Activated CD8-positive, alpha-beta memory T cell treated with anti-CD3 and anti-CD28 coated beads, Interleukin-2, amount 50 U/mL, for 4 hours (primary cell): ENCODE measurements at places on chromosomes 2 and 18.

GRCh38 chr18:56823986-56824565 lies 172.9 kb downstream of the WDR7 start:
- DNase-seq, result no peak

DNA sequence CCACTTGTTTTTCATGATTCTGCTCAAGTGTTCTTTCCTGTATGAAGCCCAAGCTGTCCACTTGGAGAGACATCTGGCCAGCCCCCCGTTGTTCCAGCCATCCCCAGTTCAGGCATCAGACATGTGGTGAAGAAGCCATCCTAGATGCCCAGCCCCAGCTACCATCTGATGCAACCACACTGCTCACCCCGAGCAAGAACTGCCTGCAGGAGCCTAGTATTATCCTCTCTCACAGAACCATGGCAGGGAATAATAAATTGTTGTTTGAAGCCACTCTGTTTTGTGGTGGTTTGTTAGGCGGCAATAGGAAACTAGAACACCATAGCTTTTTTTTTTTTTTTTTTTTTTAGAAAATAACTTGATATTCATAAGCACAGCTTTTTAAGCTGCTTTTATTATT lies 19.5 kb upstream of the DARS1 start:
- DNase-seq, result no peak

GRCh38 chr2:30716123-30716900 lies 90.9 kb downstream of the CAPN13 start:
- no peak for DNase-seq

GRCh38 chr2:196341277-196341841 lies 170.0 kb upstream of the STK17B start:
- no peak for DNase-seq

GRCh38 chr2:54605836-54606235 lies 117.6 kb upstream of the EML6 start:
- no peak for DNase-seq

DNA sequence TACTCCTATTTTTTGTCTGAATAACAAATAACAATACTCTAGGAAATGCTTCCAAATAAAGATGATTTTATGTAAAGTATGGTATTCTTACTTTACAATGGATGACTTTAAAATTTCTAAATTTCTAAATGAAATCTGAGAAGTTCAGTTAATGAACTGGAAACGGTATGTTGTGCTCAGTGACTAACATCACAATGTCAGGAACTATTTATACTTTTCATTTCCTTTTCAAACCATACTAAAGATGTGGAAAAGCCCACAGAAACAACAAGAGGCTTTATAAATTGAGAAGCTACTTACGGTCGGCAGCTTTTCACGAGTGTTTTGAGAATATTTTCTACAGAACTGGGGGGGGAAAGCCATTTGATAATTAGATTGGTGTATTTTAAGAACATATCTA lies 31.1 kb downstream of the PSME4 start:
- no peak for DNase-seq

DNA sequence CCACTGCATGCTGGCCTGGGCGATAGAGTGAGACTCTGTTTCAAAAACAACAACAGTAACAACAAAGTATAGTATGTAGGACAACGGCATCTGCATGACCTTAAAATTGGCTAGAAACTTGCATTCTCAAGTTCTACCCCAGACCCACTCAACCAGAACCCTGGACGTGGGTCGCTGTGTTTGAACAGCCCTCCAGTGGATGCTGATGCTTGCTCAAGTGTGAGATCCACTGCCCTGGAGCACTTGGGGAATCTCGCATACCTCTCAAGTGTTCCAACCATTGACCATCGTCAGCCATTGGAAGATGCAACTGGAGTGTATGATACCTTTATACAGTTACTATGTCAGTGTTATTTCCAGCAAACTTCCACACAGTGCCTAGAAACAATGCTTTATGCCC lies 435.9 kb downstream of the DCDC2C start:
- DNase-seq, result no peak

DNA sequence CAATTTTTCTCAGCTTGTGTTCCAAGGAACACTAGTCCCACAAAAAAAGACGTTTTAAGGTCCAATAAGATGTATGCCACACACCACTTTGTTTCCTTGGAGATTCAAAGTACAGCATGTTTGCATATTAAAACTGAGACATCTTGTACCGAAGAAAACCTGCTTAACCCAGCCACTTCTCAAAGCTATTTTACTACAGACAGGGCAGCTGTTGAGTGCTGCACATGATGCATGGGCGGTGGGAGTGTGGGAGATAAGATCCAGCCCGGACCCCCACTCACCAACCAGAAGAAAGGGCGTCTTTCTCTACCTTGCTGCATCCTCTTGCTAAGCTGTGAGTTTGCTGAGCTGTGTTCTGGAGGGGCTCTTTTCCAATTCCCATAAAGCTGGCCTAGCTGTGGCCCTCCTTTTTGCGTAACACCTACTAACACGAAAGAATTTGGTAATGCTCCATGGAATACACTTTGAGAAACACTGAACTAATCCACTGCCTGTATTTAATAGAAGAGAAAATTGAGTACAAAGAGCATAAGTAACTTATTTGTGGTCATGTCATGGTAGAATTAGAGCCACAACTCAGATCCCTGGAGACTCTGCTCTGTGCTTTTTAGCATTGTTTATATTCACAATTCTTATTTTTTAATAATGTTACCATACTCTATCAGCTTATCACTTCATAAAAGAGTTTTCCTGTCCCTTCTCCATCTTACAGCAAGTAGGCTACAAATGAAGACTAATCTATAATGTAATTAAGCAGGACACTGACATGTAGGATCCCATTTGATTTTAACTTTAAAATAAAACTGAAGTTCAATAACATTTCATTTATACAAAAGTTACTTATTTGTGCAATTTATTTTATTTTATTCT lies 90.0 kb downstream of the PLEKHM3 start:
- no peak for DNase-seq

- DNase-seq, result no peak
Measured at GRCh38 chr2:9807555-9808305, 35.5 kb upstream of the TAF1B start.

DNA sequence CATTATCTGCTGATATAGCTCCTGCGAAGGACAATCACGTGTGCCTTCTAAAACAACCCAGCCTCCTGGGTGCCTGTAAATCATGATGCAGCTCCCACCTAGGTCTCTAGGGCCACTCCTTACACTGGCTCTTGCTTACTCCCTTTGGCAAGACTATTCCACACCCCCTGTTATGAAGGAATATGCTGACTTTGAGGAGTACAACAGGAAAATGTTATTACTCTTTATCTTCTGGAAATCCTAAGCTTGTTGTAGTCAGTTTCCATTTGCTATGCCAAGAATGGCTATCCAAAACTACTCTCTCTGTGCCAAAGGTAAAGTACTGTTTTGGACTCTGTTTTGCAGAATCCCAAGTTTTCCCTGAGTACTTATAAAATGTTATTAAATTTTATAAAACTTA lies 7.7 kb downstream of the SGO2 start:
- no peak for DNase-seq

DNA sequence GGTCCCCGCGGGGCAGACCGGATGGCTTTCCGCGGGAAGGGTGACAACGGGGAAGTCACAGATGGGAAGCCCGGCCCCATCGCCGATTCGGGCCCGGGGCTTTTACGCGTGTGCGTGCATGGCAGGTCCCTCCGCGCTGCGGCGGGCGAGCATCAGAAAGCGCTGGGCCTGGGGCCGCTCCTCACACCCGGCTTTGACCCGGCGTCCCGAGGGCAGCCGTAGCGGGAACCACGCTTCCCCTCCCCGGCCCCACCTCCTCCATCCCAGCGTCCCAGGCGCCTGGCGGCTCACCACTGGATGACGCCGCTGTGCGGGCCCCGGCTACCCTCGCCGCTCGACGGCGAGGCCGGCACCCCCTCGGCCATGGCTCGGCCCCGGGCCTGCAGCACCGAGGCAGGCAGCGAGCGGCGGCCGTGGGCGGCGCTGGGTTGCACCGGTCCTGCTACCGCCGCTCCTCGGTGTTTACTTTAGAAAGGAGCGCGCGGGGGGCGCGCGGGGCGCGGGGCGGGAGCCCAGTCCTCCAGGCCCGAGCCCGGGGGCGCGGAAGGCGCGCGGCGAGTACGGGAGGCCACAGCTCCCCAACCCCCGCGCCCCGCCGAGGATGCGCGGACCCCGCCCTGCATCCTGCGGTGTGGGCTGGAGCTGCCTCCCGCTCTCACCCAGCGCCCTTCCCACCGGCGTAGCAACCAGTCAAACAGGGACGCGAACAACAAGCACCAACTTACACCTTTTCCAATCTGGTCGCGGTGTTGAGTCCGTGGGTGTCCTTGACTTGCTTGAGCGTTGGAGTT lies 806 bp downstream of the RFX8 start:
- peak; percentile 25 for DNase-seq

GRCh38 chr2:75012080-75012479 lies 53.6 kb downstream of the POLE4 start:
- no peak for DNase-seq

DNA sequence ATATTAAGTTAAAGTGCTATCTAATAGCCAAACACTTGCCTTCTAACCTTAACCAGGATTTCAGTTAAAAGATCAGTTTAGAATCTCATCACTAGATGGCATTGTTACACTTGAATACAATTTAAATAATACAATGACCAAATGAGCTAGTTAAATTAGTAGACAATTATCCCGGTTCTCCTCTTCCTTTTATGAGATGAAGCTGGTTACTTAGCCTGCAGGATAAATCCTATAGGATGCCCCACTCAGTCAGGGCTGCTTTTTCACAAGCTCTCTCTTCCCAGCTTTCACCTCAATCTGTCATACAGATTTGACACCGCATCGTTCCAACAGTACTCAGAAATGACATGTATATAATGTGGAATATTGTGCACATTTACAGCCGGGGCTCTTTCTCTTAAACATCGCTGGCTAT lies 678.8 kb downstream of the KCNJ3 start:
- no peak for DNase-seq

DNA sequence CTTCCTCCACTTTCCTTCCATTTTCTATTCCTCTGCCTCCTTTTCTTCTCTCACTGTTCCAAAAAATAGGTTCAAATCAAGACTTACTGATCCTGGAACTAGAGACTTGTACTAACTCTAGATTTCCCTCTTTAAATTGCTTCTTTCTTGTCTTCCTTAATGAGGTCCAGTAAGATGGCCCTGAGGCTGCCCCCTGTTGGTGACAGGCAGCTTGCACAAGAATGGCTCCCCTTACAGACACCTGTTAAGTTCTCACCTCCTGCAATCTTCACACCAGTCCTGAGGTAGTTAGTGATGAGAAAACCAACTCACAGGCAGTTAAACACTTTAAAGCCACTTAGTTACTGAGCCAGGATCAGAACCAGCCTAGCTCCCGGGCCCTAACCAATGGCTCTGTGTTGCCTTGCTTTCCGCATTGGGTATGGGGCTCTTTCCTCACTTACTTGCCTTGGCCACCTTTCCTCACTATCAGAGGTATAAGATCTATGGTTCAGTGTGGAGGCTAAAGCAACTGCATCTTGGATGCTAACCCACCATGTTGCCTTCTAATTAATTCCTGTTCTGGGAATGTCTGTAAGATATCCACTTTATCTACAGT lies 130.6 kb downstream of the AKAIN1 start:
- no peak for DNase-seq

DNA sequence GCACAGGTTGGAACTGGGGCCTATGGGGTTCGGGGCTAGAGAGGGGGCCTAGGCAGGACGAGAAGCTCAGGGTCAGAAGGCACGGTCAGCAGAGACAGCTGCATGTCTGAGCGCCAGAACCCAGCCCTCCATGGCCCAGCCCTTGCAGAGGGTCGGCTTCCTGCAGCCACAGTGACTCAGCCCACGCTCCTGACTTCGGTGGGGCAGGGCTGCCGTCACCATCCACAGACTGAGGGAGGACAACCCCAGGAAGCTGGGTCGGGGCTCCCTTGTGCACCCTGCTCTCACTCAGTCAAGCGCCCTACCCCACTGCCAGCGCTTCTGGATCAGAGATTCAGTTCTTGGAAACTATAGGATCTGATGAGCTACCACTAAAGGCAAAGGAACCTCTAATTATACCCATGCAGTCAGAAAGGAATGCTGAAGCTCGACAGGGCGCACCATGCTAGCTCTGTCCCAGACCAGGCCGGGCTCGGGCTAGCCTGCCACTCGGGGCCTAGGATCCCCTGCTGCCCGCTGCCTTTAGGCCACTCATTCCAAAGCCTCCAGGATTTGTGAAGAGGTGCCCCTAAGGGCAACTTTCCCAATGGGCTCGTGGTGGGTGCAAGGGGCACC lies 3.0 kb downstream of the ACTR1B start:
- no peak for DNase-seq

DNA sequence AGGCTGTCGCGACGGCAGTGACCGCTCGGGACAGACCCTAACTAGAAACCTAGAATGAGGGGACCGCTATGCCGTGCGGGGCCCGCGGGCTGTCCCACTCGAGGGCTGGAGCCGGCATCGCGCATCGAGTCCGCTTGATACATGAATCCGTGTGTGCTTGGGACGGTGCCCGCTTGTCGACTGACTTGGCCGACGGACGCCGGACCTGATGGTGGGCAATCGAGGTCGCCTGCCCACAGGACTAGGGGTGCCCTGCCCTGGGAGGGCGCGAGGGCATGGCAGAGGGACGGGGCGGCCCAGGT lies 749 bp upstream of the PTMA start:
- DNase-seq, result no peak

DNA sequence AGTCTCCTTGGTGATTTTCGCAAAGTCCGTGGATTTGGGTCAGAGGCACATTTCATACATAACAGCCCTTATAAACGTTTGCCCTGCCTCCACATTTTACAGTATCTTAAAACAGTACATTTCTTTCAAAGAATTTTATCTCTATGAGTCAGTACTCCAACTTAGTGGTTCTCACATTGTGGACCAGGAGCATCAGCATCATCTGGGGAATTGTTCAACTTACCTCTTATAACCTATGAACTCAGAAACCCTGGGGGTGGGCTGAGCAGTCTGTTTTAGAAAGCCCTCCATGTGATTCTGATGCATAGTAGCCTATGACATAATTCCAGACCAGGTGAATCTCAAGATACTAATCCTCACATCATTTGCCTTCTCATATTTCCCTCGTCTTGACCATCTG lies 12.4 kb downstream of the SUPT7L start:
- no peak for DNase-seq

DNA sequence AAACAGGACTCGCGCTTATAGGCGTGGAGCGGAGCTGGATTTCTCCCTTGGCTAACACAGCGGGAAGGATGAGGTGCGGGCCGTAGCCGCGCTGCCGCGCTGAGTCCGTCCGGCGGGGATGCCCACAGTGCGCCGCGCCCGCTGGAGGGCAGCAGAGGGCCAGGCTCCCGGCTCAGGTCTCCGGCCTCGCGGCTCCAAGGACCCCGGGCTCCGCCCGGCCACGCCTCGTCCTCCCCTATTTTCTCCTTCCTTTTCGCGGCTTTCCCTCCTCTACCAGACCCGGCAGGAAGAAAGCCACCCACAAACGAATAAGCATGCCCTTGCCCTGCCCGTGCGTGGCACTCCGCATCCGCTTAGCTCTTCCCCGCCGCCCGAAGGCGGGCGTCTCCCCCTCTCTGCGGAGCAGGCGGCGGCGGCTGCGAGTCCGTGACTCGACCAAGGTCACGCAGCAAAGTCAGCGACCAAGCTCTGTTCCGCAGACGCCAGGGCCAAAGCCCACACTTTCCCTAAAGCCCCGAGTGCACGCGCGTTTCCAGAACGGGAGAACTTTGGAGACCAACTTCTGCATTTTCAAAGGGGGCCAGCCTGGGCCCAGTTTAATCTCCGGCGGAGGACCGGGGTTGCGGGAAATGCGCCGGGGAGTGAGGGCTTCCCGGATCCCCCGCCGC lies 48.5 kb downstream of the KCNIP3 start:
- DNase-seq, result peak; percentile 59

GRCh38 chr2:233680361-233681045 lies 1.2 kb upstream of the UGT1A7 start:
- no peak for DNase-seq
